HCT116 (cell line): ENCODE measurements at places on chromosomes 6 and 20. TPM values are rescaled to one million over a fixed set of nuclear protein-coding genes. Genes with fewer than 3 reads are reported as not detected.

SLC17A1 gene
- not detected for total RNA-seq

- DNase-seq: no peak
- no peak overlapping the region for H3K27ac ChIP-seq
- no peaks in the 10 kb centered on the region for H3K36me3 ChIP-seq
- H3K4me3 ChIP-seq: no peak overlapping the region
Observed at GRCh38 chr6:136079701-136080565, 170.2 kb downstream of the MTFR2 start.

DNA sequence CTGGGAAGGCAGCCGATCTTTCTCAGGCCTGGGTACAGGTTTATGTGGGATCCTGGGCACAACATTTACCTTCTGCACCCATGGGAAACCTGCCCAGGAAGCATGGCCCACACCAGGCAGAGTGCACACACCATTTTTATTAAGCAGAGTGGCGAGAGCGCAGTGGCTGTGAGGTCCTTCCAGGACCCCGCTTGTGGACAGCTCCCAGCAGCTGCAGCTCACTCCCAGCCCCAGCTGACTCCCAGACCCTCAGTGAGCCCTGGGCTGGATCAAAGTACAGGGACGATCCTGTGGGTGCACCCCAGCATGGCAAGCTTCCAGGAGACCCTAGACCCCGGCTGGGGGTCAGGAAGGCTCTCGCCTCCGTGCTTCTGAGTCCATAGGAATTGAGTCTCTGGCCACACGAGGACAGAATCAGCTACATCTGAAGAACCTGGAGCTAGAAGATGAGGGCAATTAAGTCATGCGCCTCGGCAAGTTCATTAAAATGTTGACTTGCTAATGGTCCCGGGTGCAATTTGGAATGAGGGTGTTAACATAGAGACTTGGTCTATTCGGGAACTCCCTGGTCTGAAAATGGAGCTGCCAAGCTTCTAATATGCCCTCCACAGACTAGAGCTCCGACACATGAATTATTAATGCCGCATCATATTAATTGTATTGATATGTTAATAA, 65.4 kb upstream of the SLCO4A1 start:
- H3K36me3 ChIP-seq: no peaks in the 10 kb centered on the region
- no peak overlapping the region for H3K4me3 ChIP-seq
- H3K27ac ChIP-seq: no peak overlapping the region
- peaks cover 17% of the 10 kb centered on the region; the same call in 1 of the 2 replicates for H3K27me3 ChIP-seq
- H3K4me1 ChIP-seq: peaks cover 2% of the 10 kb centered on the region; the same call in 1 of the 2 replicates
- no peak for DNase-seq

FRS3 gene
- total RNA-seq: 5.9 TPM

GRCh38 chr6:68533339-68533795, 101.7 kb upstream of the ADGRB3 start:
- no peaks in the 10 kb centered on the region for H3K36me3 ChIP-seq
- H3K27me3 ChIP-seq: no peaks in the 10 kb centered on the region
- H3K27ac ChIP-seq: no peak overlapping the region
- no peak overlapping the region for H3K4me3 ChIP-seq
- DNase-seq: no peak

PAK5 gene
- total RNA-seq: not detected

GRCh38 chr6:73747289-73747688, 51.3 kb downstream of the CD109 start:
- no peaks in the 10 kb centered on the region for H3K36me3 ChIP-seq
- no peak overlapping the region for H3K27ac ChIP-seq
- DNase-seq: no peak
- H3K27me3 ChIP-seq: no peaks in the 10 kb centered on the region
- no peak overlapping the region for H3K4me3 ChIP-seq

MCHR2 gene
- not detected for total RNA-seq

ANKRD66 gene
- not detected for total RNA-seq

DNA sequence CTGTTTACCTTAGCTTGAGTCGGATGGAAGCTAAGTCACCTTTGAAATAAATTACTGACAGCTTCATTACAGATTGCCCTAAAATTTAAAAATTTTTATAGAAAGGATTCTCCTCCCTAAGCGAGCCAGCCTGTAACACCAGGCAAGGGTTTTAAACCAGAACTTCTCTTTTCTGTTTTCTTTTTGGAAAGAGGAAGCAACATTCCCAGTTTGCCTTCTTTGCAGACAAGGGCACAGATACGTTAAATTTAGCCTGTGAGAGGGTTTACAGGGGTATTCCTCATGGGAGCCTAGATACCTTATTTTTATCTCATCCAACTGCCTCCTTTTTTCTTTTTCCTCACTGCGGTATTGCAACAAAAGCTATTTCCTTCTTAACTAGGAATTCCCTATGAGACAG, 45.0 kb downstream of the GNAS start:
- no peak overlapping the region for H3K27ac ChIP-seq
- DNase-seq: no peak
- peaks cover 15% of the 10 kb centered on the region for H3K4me1 ChIP-seq
- no peak overlapping the region for H3K4me3 ChIP-seq
- no peaks in the 10 kb centered on the region for H3K27me3 ChIP-seq

GRCh38 chr6:37724530-37725220, 27.0 kb upstream of the MDGA1 start:
- no peak for DNase-seq
- no peak overlapping the region for H3K4me3 ChIP-seq
- H3K27ac ChIP-seq: no peak overlapping the region
- no peaks in the 10 kb centered on the region for H3K4me1 ChIP-seq
- H3K36me3 ChIP-seq: no peaks in the 10 kb centered on the region
